Transverse colon (tissue), 4 donors: ENCODE measurements at places on chromosomes 7 and 10. TPM values are rescaled to one million over a fixed set of nuclear protein-coding genes. Genes with fewer than 3 reads are reported as not detected.

GRCh38 chr10:78184851-78185692 is 151.4 kb downstream of the RPS24 start:
- DNase-seq = no peak
- H3K4me3 ChIP-seq = no peak overlapping the region
- no peak overlapping the region for H3K27ac ChIP-seq
- no peaks in the 10 kb centered on the region for H3K27me3 ChIP-seq

Gene PPP1R3C
- total RNA-seq = 2.4 TPM

Gene TMEM26
- 1.9 TPM for total RNA-seq

DNA sequence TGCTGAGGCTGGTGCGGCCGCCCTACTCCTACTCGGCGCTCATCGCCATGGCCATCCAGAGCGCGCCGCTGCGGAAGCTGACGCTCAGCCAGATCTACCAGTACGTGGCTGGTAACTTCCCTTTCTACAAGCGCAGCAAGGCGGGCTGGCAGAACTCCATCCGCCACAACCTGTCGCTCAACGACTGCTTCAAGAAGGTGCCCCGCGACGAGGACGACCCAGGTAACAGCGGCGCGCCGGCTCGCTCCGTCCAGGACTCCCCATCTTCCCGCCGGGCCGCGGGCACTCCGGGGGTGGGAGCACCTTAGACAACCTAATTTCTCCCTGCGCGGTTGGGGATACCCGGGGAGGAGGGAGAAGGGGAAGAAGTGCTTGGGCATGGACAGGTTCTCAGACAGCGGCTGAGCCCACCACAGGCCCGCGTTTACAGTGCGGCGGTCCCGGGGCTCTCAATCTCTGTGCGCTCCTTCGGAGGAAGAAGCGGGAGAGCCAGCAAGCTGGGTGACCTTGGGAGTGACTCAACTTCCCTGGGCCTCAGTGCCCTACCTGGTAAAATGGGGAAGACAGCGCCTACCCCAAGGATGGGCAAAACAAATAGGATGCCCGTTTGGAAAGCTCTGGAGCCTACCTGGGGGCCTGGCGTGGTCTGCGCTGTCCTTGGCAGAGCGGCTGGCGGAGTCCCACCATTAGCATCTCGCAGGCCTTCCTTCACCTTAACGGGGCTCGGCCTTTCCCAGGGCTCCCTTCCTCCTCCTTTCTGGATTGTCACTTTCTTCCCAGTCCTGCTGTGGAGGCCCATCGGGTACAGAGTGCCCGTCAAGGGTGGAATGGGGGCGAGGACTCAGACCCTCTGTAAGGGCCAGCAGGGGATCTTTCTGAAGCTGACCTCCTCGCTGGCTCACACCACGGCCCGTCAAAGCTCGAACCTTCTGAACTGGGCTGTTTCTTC is 852 bp downstream of the FOXI2 start:
- peaks cover 74% of the 10 kb centered on the region for H3K27me3 ChIP-seq
- no peak for DNase-seq
- no peak overlapping the region for H3K4me3 ChIP-seq
- no peaks in the 10 kb centered on the region for H3K4me1 ChIP-seq
- H3K27ac ChIP-seq = no peak overlapping the region

Gene SPDYE11
- total RNA-seq = not detected

Gene AMPH
- total RNA-seq = not detected

GRCh38 chr7:156892081-156892800 is 742 bp downstream of the LMBR1 start:
- no peaks in the 10 kb centered on the region for H3K36me3 ChIP-seq
- H3K4me1 ChIP-seq = peaks cover 13% of the 10 kb centered on the region
- peak overlapping the region; percentile 67 for H3K4me3 ChIP-seq

- no peaks in the 10 kb centered on the region for H3K27me3 ChIP-seq
- peak; percentile 44 for DNase-seq
- H3K36me3 ChIP-seq = no peaks in the 10 kb centered on the region
- no peak overlapping the region for H3K4me3 ChIP-seq
Observed at GRCh38 chr7:50660040-50660829, 95.0 kb upstream of the DDC start.

DNA sequence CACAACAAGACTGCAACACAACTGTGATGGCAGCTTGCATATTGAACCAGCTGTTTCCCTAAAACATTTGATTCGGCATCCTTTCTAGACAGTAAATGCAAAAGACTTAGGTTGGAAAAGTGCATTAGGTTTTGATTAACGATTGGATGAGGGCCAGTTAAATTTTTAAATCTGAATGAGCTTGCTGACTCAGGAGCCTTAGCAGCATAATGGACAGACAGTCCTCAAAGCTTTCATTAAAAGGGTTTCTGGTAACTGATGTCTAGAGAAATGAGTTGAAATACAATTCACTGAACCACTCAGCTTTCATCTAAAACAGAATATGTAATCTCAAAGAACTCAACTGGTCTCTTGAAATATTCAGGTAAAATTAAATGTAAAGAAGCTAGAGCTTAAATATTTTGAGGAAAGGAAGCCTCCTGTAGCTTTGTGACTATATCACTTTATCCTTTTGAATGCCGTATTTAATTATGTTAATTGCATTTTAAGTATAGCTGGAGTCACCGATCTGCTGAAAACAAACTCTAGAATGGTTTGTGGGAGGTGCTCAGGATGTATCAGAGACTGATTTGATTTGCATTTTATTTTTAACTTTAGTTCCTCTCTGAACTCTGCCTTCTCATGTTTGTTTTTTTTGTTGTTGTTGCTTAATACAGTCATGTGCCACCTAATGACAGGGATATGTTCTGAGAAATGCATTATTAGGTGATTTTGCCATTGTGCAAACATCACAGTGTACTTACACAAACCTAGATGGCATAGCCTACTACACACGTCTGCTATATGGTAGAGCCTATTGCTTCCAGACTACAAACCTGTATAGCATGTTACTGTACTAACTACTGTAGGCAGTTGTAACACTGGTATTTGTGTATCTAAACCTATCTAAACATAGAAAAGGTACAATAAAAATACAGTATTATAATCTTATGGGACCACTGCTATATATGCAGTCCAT is 29.2 kb upstream of the ATRNL1 start:
- H3K36me3 ChIP-seq = no peaks in the 10 kb centered on the region
- H3K27ac ChIP-seq = no peak overlapping the region
- no peak overlapping the region for H3K4me3 ChIP-seq
- DNase-seq = no peak

- H3K27me3 ChIP-seq = no peaks in the 10 kb centered on the region
- no peaks in the 10 kb centered on the region for H3K36me3 ChIP-seq
Observed at GRCh38 chr7:8296362-8296659, 34.3 kb upstream of the ICA1 start.

Gene NUP205
- 23.2 TPM for total RNA-seq

Gene THNSL1
- total RNA-seq = 2.2 TPM

- no peak for DNase-seq
- no peak overlapping the region for H3K4me3 ChIP-seq
Observed at GRCh38 chr10:64619102-64619501, 1097.9 kb downstream of the REEP3 start.

Gene SHH
- total RNA-seq = 3.7 TPM

DNA sequence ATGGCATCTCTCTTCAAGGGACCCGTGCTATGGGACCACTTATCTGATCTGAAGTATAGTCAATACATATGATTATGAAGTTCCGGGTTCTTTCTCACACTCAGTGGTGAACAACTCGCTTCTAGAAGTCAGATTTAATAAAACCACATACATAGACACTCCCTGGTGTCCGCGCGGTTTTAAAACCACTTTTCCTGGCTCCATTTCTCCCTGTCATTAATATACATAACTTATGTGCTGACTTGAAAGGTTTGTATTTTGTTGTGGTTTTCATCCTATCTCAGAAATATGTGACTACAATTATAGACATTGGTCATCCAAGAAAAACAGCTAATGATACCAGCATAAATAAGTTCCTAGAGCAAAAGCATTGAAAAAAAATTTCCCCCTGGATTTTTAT is 34.0 kb downstream of the SVIL start:
- no peak for DNase-seq
- H3K4me1 ChIP-seq = no peaks in the 10 kb centered on the region
- peak overlapping the region; percentile 4 for H3K27ac ChIP-seq
- no peak overlapping the region for H3K4me3 ChIP-seq
- no peaks in the 10 kb centered on the region for H3K36me3 ChIP-seq

DNA sequence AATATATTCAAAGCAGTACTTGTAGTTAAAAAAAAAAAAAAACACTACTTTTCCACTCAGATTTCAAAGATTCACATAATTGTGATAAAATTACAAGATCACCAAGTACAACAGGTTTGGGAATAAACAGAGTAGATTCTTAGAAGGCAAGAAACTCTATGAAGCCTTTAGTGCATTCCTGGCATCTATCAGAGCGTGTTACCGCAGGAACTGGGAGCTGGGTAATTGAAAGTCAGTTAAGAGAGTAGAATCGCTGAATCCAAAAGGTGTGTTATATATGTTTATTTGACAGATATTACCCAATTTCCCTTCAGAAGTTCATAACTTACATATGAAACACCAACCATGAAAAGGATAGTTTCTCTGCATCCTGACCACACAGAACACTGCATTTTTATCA is 159.2 kb upstream of the PLXNA4 start:
- H3K4me3 ChIP-seq = no peak overlapping the region
- H3K27me3 ChIP-seq = peaks cover 2% of the 10 kb centered on the region
- no peaks in the 10 kb centered on the region for H3K4me1 ChIP-seq
- DNase-seq = no peak
- H3K27ac ChIP-seq = no peak overlapping the region

DNA sequence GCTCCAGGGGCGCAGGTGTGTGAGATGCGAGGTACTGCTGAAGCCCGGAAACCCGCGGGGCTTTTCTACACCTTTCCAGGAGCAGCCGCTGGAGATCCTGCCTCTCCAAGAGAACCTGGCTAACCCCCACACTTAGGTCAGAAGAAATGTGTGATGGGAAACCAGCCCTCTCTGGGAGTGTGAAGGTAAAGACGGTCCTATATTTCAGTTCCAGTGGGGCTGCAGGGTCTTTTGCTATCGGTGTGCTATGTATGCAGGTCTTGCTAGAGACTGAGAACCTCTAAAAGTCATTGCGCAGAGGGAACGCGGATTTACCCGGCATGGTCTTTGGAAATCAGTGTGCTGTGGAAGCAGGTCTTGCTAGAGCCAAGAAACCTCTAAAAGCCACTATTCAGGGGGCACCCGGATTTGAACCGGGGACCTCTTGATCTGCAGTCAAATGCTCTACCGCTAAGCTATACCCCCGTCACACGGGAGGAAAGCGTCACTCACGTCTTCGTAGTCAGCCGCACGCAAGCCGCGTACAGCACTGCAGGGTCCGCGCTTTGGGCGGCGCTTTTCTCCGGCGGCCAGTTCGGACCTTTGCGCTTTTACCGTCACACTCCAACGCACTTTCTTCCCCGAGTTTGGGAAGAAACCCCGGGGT is 46.0 kb downstream of the ZNF777 start:
- peak overlapping the region; percentile 22 for H3K27ac ChIP-seq
- H3K4me1 ChIP-seq = no peaks in the 10 kb centered on the region
- peaks cover 6% of the 10 kb centered on the region for H3K27me3 ChIP-seq
- H3K36me3 ChIP-seq = no peaks in the 10 kb centered on the region
- DNase-seq = peak; percentile 42

Gene NRAP
- 0.16 TPM for total RNA-seq

Gene ZNF800
- total RNA-seq = 60.7 TPM
